ENCODE measurements at places on chromosomes 11 and 22.

DNA sequence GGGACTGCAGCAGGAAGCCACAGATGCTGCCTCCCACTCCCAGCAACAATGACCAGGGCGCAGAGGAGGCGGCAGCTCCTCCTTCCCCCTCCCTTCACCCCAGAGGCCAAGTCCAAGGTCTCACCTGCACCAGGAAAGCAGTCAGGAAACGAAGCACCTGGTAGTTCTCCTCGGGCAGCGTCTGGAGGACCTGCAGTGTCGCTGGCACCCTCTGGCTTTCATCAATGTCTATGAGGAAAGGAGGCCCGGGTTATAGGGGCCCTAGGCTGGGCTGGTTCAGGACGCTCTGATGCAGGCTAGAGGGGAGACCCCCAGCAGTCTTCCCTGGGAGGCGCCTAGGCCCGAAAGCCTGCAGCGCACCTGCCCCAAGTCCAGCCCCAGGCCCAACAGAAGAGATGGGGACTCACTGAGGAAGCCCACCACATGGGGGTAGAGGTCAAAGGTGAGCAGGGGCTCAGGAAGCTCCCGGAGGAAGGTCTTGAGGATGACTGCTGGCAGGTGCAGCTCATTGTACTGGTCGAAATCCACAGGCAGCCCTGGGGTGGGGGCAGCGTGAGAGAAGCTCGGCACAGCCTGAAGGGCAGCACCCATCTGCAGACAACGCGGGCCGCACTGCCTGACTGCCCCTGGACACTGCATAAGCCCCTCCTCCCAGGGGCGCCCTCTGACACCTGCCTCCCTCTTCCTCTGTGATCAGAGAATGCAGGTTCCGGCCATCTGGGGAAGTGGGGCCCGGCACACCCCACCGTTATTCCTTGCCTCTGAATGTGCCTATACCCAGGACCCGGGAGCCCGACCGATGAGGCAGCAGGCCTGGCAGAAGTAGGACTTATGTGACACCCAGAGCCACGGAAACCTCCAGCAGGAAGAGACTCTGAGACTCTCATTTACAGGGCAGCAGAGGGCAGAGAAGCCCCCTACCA, 20.9 kb downstream of the ARHGAP1 start:
- no peak for DNase-seq

- DNase-seq, result no peak
Measured at GRCh38 chr11:39804271-39804670, 1655.2 kb downstream of the LRRC4C start.

DNA sequence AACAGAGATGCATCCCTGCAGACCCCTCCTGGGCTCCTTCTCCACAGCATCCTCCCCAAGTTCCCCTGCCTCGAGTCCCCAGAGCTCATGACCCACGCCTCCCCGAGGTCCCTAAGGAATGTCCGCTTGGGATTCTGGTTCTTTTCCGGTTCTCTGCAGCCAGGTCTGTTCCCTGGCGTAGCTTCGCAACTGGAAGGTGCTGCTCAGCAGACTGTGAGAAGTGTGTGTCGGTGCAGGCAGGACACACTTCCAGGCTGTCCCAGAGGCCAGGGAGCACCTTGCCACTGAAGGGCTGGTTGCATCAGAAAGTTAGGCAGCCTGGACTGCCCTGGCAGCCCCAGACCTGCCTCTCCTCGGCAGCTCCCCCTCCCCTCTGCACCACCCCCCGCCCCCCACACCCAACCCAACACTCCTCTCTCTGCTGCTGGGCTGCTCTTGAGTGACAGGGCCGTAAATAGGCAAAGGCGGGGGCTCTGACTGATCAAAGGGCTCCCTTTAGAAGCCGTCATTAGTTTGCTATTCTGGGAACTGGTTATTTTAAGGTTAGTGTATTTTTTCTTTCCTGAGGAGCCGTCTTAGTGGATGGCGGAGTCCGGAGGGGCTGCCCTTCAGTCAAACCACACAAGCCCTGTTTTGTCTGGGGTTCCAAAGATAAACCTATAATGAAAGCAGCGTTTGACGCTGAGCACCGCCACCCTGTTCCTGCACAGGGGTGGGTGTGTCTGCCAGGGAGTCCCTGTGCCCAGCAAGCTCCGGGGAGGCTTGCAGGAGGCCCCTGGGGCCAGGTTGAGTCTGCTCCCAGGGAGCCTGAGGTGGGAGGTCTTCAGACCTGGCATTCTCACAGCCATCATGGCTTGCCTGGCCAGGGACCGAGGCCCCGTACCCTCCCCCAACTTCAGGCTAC, 88.6 kb upstream of the KCNQ1OT1 start:
- no peak for DNase-seq

- no peak for DNase-seq
Measured at GRCh38 chr11:129322941-129323340, 52.7 kb upstream of the BARX2 start.

GRCh38 chr11:68317147-68317785, 4.9 kb downstream of the LRP5 start:
- no peak for DNase-seq

DNA sequence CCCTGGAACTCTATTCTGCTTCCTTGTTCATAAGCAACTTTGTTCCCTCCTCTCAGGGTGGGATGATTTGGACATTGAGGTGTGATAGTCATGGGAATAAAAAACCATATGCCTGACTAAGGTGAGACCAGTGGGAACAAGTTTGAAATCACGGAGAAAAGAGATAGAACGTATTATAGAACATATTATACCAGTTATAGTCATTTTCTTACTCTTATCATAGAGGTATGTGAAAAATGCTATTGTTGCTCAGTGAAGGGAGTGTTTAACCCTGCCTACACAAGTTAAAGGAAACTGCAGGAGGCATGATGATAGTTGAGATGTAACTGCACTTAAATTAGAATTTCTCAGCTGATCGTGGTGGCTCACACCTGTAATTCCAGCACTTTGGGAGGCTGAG, 15.5 kb downstream of the OR6Q1 start:
- DNase-seq, result no peak

DNA sequence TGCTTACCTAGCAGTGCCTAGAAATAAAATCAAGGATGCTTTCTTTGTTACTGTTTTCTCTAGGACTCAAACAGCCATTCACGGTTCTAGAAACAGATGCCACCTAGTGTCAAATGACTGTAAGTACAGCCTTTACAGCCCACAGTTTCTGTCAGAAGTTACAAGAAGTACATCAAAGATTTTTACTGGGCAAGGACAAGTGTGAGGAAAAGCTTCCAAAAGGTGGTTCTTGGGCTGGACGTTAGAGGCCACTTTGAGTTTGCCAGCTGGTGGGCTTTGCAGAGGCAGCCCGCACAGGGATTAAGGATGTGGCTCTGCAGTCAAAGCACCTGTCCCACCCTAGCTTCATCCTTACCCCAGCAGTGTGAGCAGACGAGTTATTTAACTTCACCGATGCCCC, 6.9 kb downstream of the KMT5B start:
- peak; percentile 79 for DNase-seq

DNA sequence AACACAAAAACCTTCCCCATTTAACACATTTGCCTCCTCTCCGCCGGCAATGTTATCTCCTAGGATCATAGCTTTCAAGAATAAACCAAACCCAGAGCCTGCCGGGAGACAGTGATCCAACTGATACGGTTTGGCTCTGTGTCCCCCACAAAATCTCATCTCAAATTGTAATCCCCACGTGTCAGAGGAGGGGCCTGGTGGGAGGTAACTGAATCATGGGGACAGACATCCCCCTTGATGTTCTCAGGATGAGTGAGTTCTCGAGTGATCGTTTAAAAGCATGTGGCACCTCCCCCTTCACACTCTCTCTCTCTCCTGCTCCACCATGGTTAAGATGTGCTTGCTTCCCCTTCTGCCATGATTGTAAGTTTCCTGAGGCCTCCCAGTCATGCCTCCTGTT, 33.3 kb downstream of the RBFOX2 start:
- no peak for DNase-seq

- no peak for DNase-seq
Measured at GRCh38 chr22:42296381-42296853, 26.0 kb upstream of the TCF20 start.

GRCh38 chr11:128693416-128693712, 508 bp upstream of the FLI1 start:
- DNase-seq, result no peak

- no peak for DNase-seq
Measured at GRCh38 chr11:36300650-36301049, 4.6 kb downstream of the PRR5L start.

- DNase-seq, result no peak
Measured at GRCh38 chr11:75734491-75735180, 17.0 kb downstream of the MOGAT2 start.

DNA sequence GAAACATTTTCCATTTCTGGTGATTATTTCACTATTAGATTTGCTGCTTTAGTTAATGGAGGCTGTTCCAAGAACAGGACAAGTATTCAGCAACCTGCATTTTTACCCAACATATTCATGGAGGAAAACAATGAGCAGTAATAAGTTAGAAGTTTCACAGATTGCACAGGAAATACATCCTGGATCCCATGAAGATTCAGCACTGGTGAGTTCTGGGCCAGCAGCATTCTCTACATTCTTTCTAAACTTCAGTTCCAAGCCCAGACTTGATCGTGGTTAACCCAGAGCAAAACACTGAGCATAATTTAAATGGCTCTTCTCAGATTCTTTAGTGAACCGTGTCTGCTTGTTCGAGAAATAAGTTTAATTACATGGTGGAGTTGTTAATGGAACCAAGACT, 3.8 kb downstream of the FJX1 start:
- DNase-seq, result no peak

- DNase-seq, result no peak
Measured at GRCh38 chr11:73402834-73403185, 26.6 kb downstream of the RELT start.

DNA sequence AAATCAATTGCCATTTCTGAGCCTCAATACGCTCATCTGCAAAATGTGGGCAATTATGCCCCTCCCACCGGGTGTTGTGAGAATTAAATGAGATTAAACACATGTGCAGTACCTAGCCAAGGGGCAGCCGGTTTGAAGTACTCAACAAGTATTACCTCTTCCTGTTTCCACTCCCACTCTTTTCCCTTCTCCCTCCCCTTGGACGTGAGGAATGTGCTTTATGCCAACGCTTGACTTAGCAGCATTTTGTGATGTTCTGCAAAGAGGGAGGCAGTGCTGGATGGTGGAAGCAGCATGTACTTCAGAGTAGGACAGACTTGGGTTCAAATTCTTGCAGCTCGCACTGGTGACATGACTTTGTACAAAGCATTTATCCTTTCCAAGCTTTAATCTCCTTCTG, 306.0 kb downstream of the BUD13 start:
- DNase-seq, result no peak

DNA sequence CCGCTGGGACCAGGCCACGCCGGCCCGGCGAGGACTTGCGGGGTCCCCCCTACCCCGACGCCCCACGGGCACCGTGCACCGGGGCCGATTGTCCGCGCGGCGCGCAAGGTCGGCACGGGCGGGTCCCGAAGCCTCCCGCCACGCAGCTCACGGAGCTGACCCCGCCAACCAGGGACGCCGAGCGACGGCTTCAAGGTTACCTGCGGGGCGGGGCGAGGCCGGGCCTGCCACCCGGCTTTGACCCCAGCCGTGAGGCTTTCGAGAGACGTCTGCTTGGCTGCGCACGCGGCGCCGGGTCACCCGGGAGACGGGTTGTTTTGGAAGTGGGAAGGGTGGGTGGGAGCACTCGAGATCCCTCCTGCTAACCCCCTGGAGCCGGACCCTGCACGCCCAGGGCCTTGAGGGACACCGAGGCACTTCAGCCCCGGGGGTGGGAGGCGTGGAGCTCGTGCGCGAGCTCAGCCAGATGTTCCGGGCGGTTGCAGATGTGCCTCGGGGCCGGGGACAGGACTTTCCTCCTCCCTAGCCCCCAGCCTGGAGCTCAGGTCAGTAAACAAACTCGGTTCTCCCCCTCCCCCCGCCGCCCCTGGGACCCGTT, 3.2 kb upstream of the WNT11 start:
- DNase-seq, result no peak

GRCh38 chr11:116342148-116342547, 430.6 kb downstream of the BUD13 start:
- no peak for DNase-seq

DNA sequence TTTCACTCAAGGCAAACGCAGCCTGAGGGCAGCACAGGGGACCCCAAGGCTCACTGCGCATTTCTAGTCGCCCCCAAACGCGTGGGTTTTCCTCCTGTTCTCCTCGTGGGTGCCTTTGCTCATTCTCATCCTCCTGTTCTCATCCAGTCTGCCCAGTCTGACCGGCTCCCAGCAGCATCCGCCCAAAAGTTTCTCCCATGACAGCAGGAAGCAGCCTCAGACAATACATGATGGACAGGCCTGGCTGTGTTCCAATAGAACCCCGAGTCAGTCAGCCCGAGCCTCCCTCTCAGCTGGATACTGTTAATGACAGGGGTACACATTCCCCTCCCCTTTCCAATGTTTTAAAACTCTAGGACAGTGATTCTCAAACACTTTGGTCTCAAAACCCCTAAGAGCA, 22.5 kb upstream of the KRTAP5-7 start:
- DNase-seq, result no peak

DNA sequence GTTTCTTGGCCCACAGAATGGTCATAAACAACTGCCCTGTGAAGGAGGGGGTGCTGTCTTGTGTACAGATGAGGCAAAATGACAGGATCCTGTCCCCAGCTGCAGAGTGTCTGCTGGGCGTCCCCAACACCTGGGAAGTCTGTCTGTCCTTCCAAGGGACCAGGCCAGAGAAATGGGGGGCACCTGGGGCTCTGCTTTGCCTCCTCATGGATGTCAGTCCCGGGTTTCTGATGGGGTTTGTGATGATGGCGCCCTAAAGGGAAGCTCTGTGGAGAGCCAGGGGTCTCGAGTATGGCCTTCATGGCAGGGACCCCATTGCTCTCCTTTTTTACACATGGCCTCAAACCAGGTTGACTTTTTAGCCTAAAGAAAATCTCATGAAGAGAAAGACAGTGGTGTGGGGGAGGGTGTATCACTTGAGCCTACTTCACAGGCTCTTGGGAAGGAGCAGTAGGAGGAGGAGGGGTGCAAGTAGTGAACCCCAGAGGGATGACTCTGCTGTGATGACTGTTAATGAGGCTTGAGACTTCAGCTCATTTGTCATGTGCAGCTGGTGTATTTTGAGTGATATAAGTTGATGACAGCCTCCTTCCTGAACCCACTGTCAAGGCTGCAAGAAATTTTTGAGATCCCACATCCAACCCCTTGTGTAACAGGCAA, 40.6 kb upstream of the TUB start:
- no peak for DNase-seq

DNA sequence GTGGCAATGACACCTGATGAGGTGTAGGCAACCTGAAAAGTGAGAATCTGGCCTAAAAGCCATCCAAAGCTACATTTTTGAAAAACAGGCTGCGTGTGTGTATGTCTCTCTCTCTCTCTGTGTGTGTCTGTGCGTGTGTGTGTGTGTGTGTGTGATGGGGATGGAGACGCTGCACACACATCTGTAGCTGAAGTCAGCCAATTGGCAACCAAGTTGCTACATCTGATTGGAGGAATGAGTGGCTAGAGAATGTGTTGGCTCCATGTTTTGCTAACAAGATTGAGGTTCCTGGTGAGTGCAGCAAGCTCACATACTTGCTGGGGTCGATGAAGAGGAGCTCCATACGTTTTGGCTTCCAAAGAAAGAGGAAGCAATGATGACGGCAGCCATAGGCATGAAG, 311.4 kb upstream of the NCAM1 start:
- DNase-seq, result no peak

- DNase-seq, result no peak
Measured at GRCh38 chr22:37519268-37520195, at the start of gene CARD10. TSS of gene CARD10 (minus strand) at chr22:37519415. CDS start at chr22:37519200, 215 bp downstream.

GRCh38 chr11:59141673-59142460, 789 bp upstream of the FAM111A start:
- no peak for DNase-seq
